ENCODE measurements at places on chromosomes 13 and 19. TPM values are rescaled to one million over a fixed set of nuclear protein-coding genes. Genes with fewer than 3 reads are reported as not detected.
A peak's percentile ranks its signal among the peaks of the same experiment; 100 is the strongest.

DNA sequence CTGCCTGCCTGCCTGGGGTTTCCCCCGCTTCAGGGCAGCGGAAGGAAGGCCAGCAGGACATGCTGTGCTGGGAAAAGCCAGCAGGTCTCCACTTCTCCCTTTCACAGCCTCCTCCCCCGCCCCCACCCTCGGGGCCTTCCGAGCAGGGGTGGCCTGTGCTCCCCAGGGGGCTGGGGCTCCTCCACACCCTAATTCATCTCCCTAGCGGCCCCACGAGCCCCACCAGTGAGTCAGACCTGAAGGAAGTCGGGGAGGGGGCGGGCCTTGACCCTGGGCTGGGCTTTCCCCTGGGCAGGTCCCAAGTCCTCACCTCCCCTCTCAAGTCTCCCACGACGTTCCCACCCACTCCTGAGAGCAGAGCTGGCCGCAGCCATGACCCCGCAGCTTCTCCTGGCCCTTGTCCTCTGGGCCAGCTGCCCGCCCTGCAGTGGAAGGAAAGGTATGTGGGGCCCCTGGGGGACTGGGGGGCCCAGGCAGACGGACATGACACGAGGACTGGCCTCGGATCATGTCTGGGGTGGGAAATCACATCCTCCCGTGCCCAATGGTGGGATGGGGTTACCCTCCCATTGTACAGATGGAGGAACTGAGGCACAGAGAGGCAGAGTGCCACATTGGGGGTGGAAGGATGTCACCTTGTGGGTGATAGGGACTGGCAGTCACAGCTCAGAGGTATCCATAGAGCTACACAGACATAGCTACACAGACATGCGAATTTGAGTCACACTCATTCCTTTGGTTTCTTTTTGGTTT is at the start of gene EBI3:
TSS of gene EBI3 (plus strand) at position 345 of the 753 bp plus-strand sequence. CDS start at position 373, 28 bp downstream.
- peak; percentile 46 for DNase-seq

- DNase-seq: no peak
Observed at GRCh38 chr13:86945584-86945983, 725.6 kb upstream of the SLITRK5 start.

NLRP7 gene
- total RNA-seq: not detected

DNA sequence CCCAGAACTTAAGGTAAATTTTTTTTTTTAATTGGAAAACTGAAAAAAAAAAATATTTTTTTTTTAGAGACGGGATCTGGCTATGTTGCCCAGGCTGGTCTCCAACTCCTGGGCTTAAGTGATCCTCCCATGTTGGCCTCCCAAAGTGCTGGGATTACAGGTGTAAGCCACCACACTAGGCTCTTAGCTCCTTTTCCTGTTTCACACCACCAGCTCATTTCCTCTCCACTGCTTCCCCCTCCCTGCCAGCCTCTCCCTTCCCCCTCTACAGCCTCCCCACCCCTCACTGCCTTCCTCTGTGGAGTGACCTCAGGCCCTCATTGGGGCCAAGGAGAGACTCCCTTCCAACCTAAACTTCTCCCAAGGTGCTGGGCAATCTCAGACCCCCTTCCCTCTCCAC is 4.2 kb upstream of the GIPR start:
- DNase-seq: no peak

DNA sequence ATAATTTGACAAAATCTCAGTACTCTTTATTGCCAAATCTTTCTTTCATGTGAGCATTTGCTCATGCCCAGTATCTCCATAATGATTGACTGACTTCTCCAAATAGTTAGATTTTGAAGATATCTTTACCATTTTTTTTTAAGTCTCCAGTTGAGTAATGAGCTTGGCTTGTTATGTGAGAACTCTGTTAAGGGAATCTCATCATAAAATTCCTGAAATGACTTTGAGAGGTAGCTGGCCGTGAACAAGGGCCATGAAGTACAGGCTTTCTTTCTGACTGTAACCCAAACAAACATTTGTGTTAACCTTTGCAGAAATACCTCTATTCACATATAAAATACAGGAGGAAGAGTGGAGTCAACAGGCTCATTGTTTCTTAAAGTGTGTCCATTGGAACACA is 449.7 kb downstream of the IRS2 start:
- peak; percentile 92 for DNase-seq

DNA sequence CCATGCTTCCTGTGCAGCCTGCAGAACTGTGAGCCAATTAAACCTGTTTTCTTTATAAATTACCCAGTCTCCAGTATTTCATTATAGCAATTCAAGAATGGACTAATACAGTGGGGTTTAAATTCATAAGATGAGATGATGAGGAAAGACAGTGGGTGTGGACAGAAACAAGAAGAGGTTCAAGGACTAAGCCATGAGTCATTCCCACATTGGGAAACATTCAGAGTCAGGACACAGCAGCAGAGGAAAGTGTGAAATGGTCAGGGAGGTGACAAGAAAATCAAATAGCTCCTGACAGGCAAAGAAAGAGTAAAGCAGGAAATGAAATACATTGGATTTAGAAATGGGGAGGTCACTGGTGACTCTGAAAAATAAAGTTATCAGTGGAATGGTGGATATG is 9.1 kb downstream of the ZNF841 start:
- no peak for DNase-seq

DNA sequence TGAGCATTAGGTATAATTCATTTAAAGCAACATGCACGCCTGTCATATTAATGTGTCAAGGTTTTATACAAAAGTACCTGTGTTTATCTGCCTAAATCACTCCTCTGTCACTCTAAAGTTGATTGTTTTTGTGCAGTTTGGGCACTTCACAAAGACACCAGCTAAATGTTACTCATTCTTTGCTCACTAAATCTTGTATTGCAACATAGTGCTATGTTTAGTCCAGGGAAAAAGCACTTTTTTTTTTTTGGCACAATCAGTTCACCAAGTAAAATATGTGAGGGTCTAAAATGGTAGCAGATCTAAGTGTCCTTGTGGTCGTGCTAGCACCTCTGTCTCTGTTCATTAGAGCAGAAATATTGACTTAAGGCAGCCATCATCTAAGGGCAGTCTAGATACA is 2526.7 kb upstream of the PCDH20 start:
- no peak for DNase-seq

CD33 gene
- total RNA-seq: not detected

- no peak for DNase-seq
Observed at GRCh38 chr19:7982651-7983099, 22.8 kb downstream of the ELAVL1 start.

DNA sequence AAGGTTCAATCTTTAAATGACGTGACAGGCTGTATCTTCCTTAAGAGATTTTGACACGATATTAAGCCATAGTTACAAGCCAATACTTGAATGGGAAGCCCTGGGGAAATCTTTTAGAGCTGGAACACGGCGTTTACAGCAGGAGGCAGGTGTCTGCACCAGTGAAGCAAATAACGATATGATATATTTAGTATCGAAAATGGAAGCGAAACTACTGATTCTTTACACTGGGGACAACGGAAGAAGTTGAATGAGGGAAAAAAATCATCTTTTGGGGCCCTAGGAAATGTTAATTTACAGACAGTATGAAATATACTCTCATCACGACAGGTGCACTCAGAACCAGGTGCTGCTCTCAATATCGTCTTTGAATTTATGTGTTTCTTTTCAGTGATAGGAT is 793.9 kb upstream of the PCDH20 start:
- no peak for DNase-seq

ZNF723 gene
- total RNA-seq: not detected

C19orf67 gene
- total RNA-seq: not detected

DNA sequence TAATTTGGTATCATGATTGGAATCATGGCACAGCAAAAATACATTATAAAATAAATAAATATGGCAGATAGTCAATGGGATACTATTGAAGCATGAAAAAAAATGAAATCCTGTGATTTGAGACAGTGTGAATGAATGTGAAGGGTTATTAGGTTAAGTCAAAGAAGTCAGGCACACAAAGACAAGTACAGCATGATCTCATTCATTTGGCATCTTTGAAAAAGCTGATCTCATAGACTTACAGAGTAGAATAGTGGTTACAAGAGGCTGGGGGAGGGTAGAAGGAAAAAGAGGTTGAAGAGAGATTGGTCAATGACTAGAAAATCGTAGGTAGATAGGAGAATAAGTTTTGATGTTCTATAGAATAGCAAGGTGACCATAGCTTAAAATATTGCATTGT is 295.1 kb upstream of the SLITRK5 start:
- DNase-seq: peak; percentile 23

DNA sequence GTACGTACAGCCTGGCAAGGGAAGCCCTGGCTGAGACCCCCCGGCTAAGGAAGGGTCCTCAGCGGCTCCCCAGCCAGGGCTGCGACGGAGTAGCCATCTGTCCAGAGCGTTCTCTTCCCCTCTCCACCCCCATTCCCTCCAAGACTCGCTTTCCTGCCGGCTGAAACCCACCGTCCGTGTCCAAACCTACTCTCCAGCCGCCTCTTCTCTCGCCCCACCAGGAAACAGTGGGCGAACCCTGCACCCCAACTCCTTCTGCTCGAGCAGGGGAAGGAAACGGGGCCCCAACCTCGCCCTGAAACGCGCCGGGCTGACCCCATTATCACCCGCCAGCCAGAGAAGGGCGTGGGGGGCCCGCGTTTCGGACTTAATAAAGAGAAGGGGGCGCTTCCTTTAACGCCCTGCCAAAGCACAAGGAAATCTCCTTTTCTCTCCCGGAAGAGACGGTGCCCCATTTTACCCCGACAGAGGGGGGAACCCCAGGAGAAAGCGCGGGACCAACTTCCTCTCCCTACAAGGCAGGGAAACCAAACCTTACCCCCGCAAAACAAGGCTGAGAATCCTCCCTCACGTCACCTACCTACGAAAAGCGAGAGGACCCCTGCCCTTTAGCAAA is 2.5 kb downstream of the ZC3H4 start:
- DNase-seq: no peak

ZNF749 gene
- total RNA-seq: 16.2 TPM

- peak; percentile 81 for DNase-seq
Observed at GRCh38 chr19:38543807-38544568, 73.8 kb downstream of the MAP4K1 start.

DNA sequence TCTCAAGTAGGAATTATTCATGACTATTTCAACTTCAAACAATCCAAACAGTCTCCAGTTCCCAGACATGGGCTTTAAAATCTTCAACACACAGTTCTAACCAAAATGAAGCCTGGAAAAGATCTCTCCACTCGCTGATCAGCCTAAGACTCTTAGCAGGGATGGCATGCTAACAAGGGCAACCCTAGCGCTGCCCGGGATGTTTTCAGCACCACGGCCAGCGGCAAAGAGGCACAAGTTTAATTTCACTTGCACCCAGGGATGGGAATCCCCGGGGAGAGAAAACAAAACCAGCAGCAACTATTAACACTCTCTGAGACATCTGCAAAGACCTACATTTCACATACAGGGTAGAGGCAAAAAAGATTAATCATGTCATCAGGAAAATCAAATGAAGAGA is 43.0 kb downstream of the CACNA1A start:
- DNase-seq: no peak

DNA sequence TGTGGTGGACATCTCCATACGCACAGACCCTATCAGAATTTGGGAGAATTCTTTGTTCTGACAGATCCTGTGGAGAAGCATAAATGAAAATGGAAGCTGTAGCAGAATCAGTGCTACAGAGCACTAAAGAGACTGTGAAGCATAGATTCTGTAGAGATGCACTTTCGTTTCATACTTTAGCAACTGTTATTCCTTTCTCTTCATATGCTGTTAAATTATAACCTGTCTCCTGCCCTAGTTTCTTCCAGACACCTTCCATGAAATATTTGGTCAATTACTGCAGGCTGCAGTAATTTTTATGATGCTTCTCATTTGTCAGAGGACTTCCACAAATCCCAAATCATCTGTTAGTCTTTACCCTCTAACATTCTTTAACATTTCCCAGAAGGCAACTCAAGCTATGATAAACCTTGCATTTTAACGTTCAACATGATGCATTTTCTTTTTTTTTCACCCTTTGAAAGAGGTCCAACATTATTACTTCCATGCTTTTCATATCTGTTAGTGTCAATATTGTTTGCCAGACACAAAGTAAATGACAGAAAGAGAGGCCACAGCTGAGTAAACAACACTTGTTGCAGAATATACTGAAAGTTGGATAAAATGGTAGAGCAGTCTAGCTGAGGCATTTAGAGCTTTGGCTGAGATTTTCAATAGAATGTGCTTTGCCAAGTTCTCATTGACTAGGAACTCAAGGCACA is 412.7 kb downstream of the LMO7 start:
- DNase-seq: no peak

- no peak for DNase-seq
Observed at GRCh38 chr19:1248786-1249297, 459 bp downstream of the MIDN start.

DNA sequence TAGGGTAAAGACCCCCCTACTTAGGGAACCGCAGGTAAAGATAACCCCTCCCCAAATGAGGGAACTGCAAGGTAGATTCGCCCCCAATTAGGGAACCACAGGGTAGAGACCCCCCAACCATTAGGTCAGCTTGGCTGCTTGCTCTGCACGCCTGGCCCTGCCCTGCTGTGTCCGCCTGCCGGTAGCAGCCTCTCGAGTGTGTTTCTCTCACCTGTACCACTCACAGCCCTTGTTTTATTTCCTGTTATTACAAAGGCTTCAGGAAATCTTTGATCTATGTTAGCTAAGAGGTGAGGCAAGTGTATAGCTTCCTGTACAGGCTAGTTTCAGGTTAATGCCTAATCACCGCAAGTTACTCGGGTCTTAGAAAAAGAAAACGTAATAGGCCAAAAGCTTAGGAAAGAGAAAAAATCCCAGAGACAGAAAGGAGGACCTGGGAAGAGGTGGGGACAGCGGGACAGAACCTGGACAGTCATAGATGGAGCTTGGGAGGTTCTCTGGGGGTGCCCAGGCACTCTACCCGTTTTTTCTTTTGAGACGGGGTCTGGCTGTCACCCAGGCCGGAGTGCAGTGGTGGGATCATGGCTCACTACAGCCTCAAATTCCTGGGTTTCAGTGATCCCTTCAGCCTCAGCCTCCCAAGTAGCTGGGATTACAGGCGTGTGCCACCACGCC is 23.1 kb upstream of the EIF3G start:
- DNase-seq: no peak

GRCh38 chr13:112686987-112687386 is 2.9 kb upstream of the ATP11A start:
- no peak for DNase-seq

DNA sequence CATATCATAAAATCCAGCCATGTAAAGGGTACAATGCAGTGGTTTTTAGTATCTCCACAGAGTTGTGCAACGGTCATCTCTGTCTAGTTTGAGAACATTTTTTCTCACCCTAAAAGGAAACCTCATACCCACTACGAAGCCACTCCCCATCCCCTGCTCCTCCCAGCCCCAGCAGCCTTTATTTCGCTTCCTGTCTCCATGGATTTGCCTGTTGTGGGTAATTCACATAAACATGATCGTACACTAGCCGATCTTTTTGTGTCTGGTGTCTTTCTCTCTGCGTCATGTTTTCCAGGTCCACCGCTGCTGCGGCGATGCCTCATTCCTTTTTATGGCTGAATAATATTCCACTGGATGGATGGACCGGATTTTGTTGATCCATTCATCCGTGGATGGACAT is 28.6 kb downstream of the BICRA start:
- DNase-seq: no peak
